Activated B cell treated with CpG ODN at 0.5 μM for 24 hours (primary cell): ENCODE measurements at places on chromosomes 5 and 9. TPM values are rescaled to one million over a fixed set of nuclear protein-coding genes. Genes with fewer than 3 reads are reported as not detected.

Gene CTSV
- total RNA-seq = not detected in 2 replicates

Gene ANXA2R
- total RNA-seq = 6.7 and 7.9 TPM in 2 replicates

Gene IFNK
- total RNA-seq = not detected in 2 replicates

Gene EQTN
- not detected in 2 replicates for total RNA-seq

Gene NINJ1
- 10.2 and 11.0 TPM in 2 replicates for total RNA-seq

Gene FANCC
- total RNA-seq = 10.4 and 11.4 TPM in 2 replicates

Gene PCDHB9
- total RNA-seq = 0.27 and 0.29 TPM in 2 replicates

Gene IL9
- total RNA-seq = not detected in 2 replicates

Gene ZFP37
- total RNA-seq = 1.7 and 2.6 TPM in 2 replicates

Gene CCDC180
- 4.0 and 4.5 TPM in 2 replicates for total RNA-seq

Gene CRB2
- 1.0 and 1.2 TPM in 2 replicates for total RNA-seq

Gene EFCAB9
- not detected in 2 replicates for total RNA-seq

Gene PPP1R2B
- total RNA-seq = 0.39 and 0.42 TPM in 2 replicates

Gene FCN2
- total RNA-seq = not detected in 2 replicates

- peaks cover 6% of the 10 kb centered on the region for H3K27me3 ChIP-seq
- peaks cover 18% of the 10 kb centered on the region for H3K4me1 ChIP-seq
- no peaks in the 10 kb centered on the region for H3K36me3 ChIP-seq
- peak overlapping the region; percentile 57 for H3K4me3 ChIP-seq
Observed at GRCh38 chr9:137067860-137068538, 2.4 kb downstream of the SAPCD2 start.

- DNase-seq = no peak
- H3K27me3 ChIP-seq = peaks cover 17% of the 10 kb centered on the region
- no peaks in the 10 kb centered on the region for H3K4me1 ChIP-seq
- H3K4me3 ChIP-seq = no peak overlapping the region
- H3K27ac ChIP-seq = no peak overlapping the region
- no peaks in the 10 kb centered on the region for H3K36me3 ChIP-seq
Observed at GRCh38 chr5:178385496-178385890, 152.9 kb upstream of the PHYKPL start.

- H3K4me1 ChIP-seq = no peaks in the 10 kb centered on the region
- H3K27me3 ChIP-seq = peaks cover 29% of the 10 kb centered on the region
Observed at GRCh38 chr5:137604348-137605095, 105.4 kb upstream of the SPOCK1 start.

- H3K36me3 ChIP-seq = peaks cover 4% of the 10 kb centered on the region
- peaks cover 69% of the 10 kb centered on the region for H3K27me3 ChIP-seq
- no peak overlapping the region for H3K4me3 ChIP-seq
- H3K27ac ChIP-seq = no peak overlapping the region
- DNase-seq = no peak
Observed at GRCh38 chr5:88689668-88690408, 193.1 kb downstream of the MEF2C start.

GRCh38 chr5:15933259-15934207 is 246.1 kb downstream of the MARCHF11 start:
- H3K27me3 ChIP-seq = no peaks in the 10 kb centered on the region
- no peak overlapping the region for H3K4me3 ChIP-seq
- H3K4me1 ChIP-seq = no peaks in the 10 kb centered on the region
- H3K27ac ChIP-seq = no peak overlapping the region

DNA sequence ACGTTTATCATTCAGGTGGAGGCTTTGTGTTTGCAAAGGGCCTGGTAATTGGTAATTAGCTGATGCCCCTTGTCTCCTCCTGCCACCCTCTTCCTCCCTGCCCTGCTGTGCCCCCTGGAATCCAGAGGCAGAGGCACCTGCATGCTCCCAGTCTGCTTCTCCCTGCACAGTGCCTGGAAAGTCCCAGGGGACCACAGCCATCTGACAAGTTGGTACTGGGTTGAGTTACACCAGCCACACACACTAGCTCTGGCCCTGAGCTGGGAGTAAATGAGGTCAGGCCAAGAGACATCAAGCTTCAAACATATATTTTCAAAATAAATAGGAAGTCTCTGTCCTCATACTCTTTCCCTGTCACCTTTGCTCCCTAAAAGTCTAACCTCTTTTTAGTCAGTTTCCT is 56.3 kb downstream of the INSYN2B start:
- H3K36me3 ChIP-seq = peaks cover 69% of the 10 kb centered on the region
- H3K27ac ChIP-seq = no peak overlapping the region
- peaks cover 3% of the 10 kb centered on the region for H3K4me1 ChIP-seq
- no peaks in the 10 kb centered on the region for H3K27me3 ChIP-seq

GRCh38 chr9:136109351-136110081 is 9.2 kb downstream of the TMEM250 start:
- no peak overlapping the region for H3K27ac ChIP-seq
- DNase-seq = peak; percentile 73
- peaks cover 3% of the 10 kb centered on the region for H3K27me3 ChIP-seq
- peaks cover 36% of the 10 kb centered on the region for H3K4me1 ChIP-seq
- H3K36me3 ChIP-seq = peaks cover 7% of the 10 kb centered on the region
- H3K4me3 ChIP-seq = peak overlapping the region; percentile 77

GRCh38 chr5:95081982-95082381 is 202.9 kb downstream of the MCTP1 start:
- peaks cover 8% of the 10 kb centered on the region for H3K4me1 ChIP-seq
- H3K4me3 ChIP-seq = peak overlapping the region; percentile 55
- no peak for DNase-seq
- H3K27ac ChIP-seq = no peak overlapping the region

- H3K36me3 ChIP-seq = no peaks in the 10 kb centered on the region
- no peak for DNase-seq
- no peak overlapping the region for H3K4me3 ChIP-seq
- no peaks in the 10 kb centered on the region for H3K4me1 ChIP-seq
- peaks cover 2% of the 10 kb centered on the region for H3K27me3 ChIP-seq
Observed at GRCh38 chr9:96321515-96321914, 19.5 kb upstream of the HSD17B3 start.

GRCh38 chr9:33304362-33304761 is 14.0 kb downstream of the NFX1 start:
- no peaks in the 10 kb centered on the region for H3K27me3 ChIP-seq
- no peak for DNase-seq
- no peak overlapping the region for H3K4me3 ChIP-seq
- H3K4me1 ChIP-seq = peaks cover 18% of the 10 kb centered on the region

GRCh38 chr5:107535849-107536248 is 134.9 kb downstream of the EFNA5 start:
- no peak overlapping the region for H3K4me3 ChIP-seq
- no peak for DNase-seq
- H3K36me3 ChIP-seq = no peaks in the 10 kb centered on the region
- H3K4me1 ChIP-seq = no peaks in the 10 kb centered on the region

DNA sequence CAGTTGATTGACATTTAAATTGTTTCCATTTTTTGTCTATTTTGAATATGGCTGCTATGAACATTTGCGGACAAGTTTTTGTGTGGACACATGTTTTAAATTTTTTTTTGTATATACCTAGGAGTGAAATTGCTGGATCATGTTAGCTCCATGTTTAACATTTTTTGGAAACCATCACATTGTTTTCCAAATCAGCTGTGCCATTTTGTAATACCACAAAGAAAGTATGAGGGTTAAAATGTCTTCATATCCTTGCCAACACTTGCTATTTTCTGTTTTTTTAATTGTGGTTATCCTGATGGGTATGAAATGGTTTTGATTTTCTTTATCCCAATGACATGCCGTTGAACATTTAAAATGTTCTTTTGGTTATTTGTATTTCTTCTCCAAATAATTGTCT is 52.1 kb downstream of the CARTPT start:
- no peaks in the 10 kb centered on the region for H3K4me1 ChIP-seq
- no peaks in the 10 kb centered on the region for H3K36me3 ChIP-seq
- no peak overlapping the region for H3K27ac ChIP-seq
- no peak overlapping the region for H3K4me3 ChIP-seq

- no peak overlapping the region for H3K27ac ChIP-seq
- no peak overlapping the region for H3K4me3 ChIP-seq
- H3K27me3 ChIP-seq = no peaks in the 10 kb centered on the region
- H3K36me3 ChIP-seq = peaks cover 17% of the 10 kb centered on the region
- H3K4me1 ChIP-seq = no peaks in the 10 kb centered on the region
Observed at GRCh38 chr9:127088724-127089615, 33.5 kb downstream of the ANGPTL2 start.

DNA sequence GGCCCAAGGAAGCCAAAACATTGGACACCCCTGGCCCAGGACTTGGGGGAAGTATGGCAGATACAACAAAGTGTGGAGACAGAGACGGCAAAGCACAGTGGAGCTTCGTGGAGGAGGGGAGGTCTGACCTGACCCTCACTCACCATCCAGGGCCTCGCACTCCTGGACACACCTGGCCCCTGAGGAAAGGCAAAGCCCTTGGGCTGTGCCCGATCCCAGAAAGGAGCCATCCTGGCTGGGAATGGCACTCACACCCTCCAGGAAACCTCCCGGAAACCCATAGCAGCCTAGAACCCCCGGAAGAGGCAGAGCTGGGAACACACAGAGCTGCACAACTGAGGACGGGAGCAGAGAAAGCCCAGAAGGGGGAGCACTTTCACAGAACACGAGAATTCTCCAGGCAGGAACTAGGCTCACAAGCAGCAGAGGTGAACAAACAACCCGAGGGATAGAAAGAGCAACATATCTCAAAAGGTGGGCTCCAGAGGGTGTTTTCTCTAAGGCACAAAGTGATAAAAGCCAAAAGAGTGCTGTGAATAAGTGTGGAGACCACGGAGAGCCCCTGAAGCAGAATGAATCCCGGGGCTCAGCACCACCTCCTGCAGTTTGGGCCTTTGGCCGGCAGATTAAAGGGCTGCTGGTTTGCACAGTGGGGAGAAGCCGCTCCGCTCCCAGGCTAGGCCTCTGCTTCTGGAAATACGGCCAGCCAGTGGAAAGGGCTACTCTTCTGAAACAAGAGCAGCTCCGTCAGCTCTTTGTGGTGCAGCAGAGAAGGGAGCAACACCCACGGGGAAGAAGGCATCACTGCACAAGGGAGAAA is 108.2 kb downstream of the UBE2R2 start:
- no peaks in the 10 kb centered on the region for H3K27me3 ChIP-seq
- H3K36me3 ChIP-seq = peaks cover 89% of the 10 kb centered on the region
- H3K27ac ChIP-seq = no peak overlapping the region
- no peak for DNase-seq
- no peak overlapping the region for H3K4me3 ChIP-seq

DNA sequence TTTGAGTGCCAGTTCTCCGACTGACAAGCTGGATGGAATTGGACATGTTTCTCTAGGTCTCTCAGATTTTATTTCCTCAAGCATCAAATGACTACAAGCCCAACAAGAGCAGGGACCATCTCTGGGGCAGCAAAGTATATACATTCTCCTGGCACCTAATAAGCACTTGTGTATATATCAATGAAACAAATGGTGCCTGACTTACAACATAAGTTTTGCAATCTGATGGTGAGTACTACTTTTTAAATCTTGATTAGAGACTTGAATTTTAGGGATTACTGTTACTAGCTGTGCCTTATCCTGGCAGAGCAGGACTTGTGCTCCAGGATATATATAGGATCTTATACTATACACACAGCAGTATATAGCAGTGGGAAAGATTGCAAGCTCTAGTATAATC is 8.8 kb upstream of the ABLIM3 start:
- H3K4me3 ChIP-seq = no peak overlapping the region
- H3K27me3 ChIP-seq = peaks cover 15% of the 10 kb centered on the region
- H3K4me1 ChIP-seq = no peaks in the 10 kb centered on the region
- no peak overlapping the region for H3K27ac ChIP-seq

DNA sequence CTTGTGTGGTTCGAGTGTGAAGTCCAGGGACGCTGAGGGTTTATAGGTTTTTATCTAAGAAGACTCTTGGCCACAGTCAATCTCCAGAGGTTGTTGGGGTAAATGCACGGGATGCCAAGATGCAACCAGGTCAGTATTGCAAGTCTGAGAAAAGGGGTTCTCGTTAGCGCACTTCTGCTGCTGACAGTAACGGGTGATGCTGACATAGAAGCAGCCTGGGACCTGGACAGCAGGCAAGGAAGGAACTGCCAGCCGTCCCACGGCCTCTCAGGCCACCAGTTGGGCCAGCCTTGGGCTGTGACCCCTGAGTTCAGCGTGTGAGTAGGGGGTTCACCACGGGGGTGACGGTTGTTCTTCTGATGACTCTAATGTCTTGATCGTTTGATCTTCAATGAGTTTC is 39.0 kb downstream of the TENT4A start:
- peaks cover 89% of the 10 kb centered on the region for H3K36me3 ChIP-seq
- no peak overlapping the region for H3K27ac ChIP-seq
- DNase-seq = no peak

DNA sequence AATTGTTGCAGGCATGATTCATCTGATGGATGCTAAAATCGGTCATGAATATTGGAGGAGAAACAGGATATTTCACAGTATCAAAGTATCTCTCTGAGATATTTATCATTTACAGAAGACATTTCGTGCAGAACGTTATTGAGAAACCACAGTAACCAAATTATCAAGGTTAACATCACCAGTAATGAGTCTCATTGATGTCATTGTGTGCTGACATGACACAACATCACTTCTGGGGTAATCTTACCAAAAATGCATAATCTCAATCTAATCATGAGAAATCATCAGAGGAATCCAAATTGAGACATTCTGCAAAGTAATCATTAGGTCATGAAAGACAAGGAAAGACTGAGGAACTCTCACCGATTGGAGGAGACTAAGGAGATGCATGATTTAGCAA is 42.7 kb downstream of the C5orf22 start:
- DNase-seq = no peak
- H3K4me3 ChIP-seq = no peak overlapping the region
- peaks cover 27% of the 10 kb centered on the region for H3K27me3 ChIP-seq

GRCh38 chr9:136885950-136886578 is at the start of gene TRAF2:
TSS of gene TRAF2 (plus strand) at chr9:136886516. CDS start at chr9:136898741, 12,225 bp downstream.
- peaks cover 44% of the 10 kb centered on the region for H3K4me1 ChIP-seq
- peak; percentile 95 for DNase-seq
- peaks cover 19% of the 10 kb centered on the region for H3K36me3 ChIP-seq
- H3K27ac ChIP-seq = peak within 1 kb of the TSS; percentile 88
- peak within 1 kb of the TSS; percentile 91 for H3K4me3 ChIP-seq

- H3K27ac ChIP-seq = peak overlapping the region; percentile 96
- no peaks in the 10 kb centered on the region for H3K27me3 ChIP-seq
- DNase-seq = no peak
- peak overlapping the region; percentile 63 for H3K4me3 ChIP-seq
Observed at GRCh38 chr5:158951436-158952247, 148.1 kb downstream of the EBF1 start.

DNA sequence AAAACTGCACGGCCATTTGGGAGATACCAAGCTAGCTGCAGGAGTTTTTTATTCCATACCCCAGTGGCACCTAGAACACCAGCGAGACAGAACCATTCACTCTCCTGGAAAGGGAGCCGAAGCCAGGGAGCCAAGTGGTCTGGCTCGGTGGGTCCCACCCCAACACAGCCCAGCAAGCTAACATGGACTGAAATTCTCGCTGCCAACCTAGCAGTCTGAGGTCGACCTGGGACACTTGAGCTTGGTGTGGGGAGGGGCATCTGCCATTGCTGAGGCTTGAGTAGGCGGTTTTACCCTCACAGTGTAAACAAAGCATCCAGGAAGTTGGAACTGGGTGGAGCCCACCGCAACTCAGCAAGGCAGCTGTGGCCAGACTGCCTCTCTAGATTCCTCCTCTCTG is 108.9 kb upstream of the CHD1 start:
- peak overlapping the region; percentile 47 for H3K27ac ChIP-seq
- peaks cover 73% of the 10 kb centered on the region for H3K4me1 ChIP-seq
- peaks cover 16% of the 10 kb centered on the region for H3K36me3 ChIP-seq
- no peaks in the 10 kb centered on the region for H3K27me3 ChIP-seq
- DNase-seq = no peak
- H3K4me3 ChIP-seq = peak overlapping the region; percentile 17
